ENCODE measurements at places on chromosomes 2 and 18.

DNA sequence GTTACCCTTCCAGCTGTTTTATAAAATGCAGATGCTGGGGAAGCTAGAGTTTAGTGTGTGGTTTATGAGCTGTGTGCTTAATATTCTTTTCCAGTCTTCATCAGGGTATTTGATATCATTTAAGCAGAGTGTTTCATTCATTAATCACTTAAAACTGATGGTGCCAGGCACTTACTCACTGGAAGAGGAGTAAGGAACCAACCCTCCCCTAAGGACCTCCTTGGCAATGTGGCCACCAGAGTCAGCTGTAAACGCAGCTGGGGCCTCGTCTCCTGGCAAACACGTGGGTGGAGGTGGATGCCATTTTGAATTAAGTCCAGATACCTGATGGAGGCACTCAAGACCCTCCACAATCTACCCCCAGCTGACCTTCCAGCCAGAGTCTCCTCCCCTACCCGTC lies 331.6 kb downstream of the CLIP4 start:
- DNase-seq: no peak

GRCh38 chr2:37992601-37993000 lies 67.5 kb downstream of the RMDN2 start:
- no peak for DNase-seq

- no peak for DNase-seq
Measured at GRCh38 chr2:115036818-115037217, 594.4 kb downstream of the DPP10 start.

GRCh38 chr2:69026026-69026425 lies 13.0 kb downstream of the ANTXR1 start:
- DNase-seq: no peak

Data from stimulated activated CD4-positive, alpha-beta T cell treated with anti-CD3 and anti-CD28 coated beads, Interleukin-15, amount 100 ng/mL, for 48 hours (primary cell).